ENCODE measurements at places on chromosomes 1 and 21.
A peak's percentile ranks its signal among the peaks of the same experiment; 100 is the strongest.

GRCh38 chr21:45421071-45421845 lies 16.3 kb downstream of the COL18A1 start:
- no peak for DNase-seq

DNA sequence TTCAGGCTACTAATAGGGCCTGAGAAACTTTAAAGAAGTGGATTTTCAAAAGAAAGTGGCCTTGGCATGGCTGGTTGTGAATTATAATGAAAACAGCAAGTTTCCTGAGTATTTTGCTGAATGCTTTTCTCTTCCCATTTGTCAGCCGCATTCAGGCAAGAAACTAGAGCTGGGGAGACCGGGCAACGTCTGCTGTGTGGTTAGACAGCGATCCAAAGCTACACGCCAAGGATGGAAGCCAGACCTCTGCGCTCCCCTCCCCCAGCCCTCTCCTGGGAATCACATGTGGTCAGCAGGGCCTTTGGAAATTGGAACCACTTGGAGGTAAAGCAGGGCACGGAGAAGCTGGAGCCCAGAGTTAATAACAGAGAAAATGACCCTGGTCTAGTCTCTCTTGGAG lies 114.1 kb upstream of the CD34 start:
- peak; percentile 65 for DNase-seq

DNA sequence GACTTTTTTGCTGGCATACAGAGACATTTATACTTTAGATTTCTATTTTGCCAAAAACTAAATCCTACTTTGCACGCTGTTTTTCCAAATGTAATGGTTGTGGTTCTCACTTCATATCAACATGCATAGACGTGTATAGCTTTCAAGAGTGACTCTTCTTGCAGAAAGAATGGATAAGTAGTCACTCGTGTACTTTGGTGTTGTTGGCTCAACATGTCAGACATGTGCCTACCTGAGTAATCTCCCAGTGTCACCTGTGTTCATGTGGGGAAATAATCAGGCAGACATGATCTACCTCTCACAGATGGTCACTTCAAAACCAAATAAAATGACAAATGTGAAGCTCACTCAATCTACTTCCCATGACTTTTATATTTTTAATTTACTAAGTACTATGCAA lies 73.1 kb downstream of the GPR88 start:
- no peak for DNase-seq

GRCh38 chr21:17513214-17514123 lies 626 bp downstream of the CXADR start:
- DNase-seq = no peak

DNA sequence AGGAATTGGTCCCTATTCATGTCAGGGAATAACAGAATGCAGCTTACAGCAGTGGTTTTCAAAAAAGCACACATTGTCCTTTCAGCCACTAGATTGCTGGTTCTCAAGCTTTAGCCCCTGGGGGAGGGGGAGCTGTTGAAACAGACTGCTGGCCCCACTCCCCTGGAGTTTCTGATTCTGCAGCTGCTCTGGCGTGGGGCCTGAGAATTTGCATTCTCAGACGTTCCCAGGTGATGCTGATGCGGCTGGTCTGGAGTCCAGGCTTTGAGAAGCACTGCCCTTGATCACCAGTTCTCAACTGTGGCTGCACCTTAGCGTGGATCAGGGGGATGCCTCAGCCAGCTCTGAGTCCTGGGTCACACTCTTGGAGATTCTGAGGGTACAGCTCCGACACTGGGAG lies 62.7 kb upstream of the LAPTM5 start:
- no peak for DNase-seq

GRCh38 chr1:202076050-202076511 lies 46.6 kb upstream of the GPR37L1 start:
- no peak for DNase-seq

- peak; percentile 5 for DNase-seq
Measured at GRCh38 chr21:43262427-43262826, 93.6 kb downstream of the CRYAA start.

GRCh38 chr21:45873866-45874265 lies 107.7 kb upstream of the COL6A1 start:
- DNase-seq = no peak
